ENCODE measurements at places on chromosomes 4 and X. TPM values are rescaled to one million over a fixed set of nuclear protein-coding genes. Genes with fewer than 3 reads are reported as not detected.

DNA sequence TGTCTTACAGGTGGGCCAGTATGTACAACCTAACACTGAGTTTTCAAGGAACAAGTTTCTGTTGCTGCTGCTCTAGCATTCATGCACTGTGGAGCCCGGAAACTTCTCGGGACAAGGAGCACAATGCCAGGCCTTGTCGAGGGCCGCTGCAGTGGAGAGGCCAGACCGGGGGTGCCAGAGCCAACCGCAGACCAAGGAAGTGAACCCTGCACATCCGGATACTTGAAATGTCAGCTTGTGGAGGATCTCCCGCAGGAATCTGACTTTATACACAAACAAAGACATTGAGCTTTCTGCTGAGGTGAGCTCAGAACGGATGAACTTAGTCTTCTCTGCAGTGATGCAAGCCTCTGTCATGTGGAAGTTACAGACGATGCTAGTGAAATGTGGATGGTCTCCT, 99.5 kb downstream of the ZNF827 start:
- no peak overlapping the region for H3K4me3 ChIP-seq
- H3K27me3 ChIP-seq: no peaks in the 10 kb centered on the region
- H3K4me1 ChIP-seq: peaks cover 13% of the 10 kb centered on the region
- H3K36me3 ChIP-seq: peaks cover 9% of the 10 kb centered on the region
- H3K27ac ChIP-seq: no peak overlapping the region

DNA sequence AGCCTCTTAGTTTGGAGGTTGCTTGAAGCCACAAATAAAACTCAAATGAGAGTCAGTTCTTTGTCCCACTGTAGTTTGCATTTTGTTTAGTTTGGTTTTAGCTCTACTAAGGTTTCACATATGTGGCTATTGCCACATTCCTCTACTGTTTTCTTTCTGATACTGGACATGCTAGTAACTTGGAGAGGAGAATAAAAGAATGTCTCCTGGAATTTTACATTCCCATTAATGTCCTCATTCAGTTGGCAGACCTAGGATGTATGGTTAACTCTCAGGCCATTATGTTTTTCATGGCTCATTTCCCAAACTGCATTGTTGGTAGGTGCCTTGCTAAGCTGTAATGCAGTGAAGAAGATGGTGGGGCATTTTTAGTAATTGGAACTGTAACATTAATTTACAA, 29.9 kb downstream of the UPRT start:
- DNase-seq: peak; percentile 88
- no peaks in the 10 kb centered on the region for H3K36me3 ChIP-seq
- peaks cover 13% of the 10 kb centered on the region for H3K4me1 ChIP-seq
- no peaks in the 10 kb centered on the region for H3K27me3 ChIP-seq
- H3K4me3 ChIP-seq: no peak overlapping the region

GRCh38 chrX:2576793-2577192, 76.0 kb upstream of the DHRSX start:
- H3K27me3 ChIP-seq: peaks cover 9% of the 10 kb centered on the region
- H3K4me1 ChIP-seq: peaks cover 4% of the 10 kb centered on the region
- H3K4me3 ChIP-seq: no peak overlapping the region
- no peak overlapping the region for H3K27ac ChIP-seq
- H3K36me3 ChIP-seq: no peaks in the 10 kb centered on the region

- no peaks in the 10 kb centered on the region for H3K4me1 ChIP-seq
- H3K4me3 ChIP-seq: no peak overlapping the region
- H3K36me3 ChIP-seq: no peaks in the 10 kb centered on the region
Measured at GRCh38 chrX:80917919-80918318, 108.2 kb upstream of the BRWD3 start.

DNA sequence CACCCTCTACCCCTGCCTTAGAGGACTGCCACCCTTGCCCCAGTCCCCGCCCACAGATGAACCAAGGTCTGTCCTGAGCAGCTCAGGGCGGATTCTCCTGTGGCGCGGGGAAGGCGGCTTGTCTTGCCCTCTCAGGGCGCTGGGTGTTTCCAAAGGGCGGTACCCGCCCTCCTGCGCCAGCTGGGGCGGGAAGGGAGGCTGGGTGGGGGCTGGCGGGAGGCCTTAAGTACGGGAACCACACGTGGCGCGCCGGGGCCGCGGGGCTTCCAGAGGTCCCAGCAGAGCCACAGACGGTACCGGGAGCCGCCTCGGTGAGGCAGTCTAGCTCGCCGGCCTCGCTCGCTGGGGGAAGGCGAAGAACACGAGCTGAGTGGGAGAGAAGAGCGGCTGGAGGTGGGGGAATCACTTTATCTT, 361.1 kb downstream of the MID1IP1 start:
- peaks cover 30% of the 10 kb centered on the region for H3K27me3 ChIP-seq
- peaks cover 16% of the 10 kb centered on the region for H3K4me1 ChIP-seq
- no peak overlapping the region for H3K27ac ChIP-seq
- H3K36me3 ChIP-seq: no peaks in the 10 kb centered on the region
- DNase-seq: no peak

- H3K36me3 ChIP-seq: no peaks in the 10 kb centered on the region
- no peak for DNase-seq
- no peak overlapping the region for H3K4me3 ChIP-seq
- no peak overlapping the region for H3K27ac ChIP-seq
Measured at GRCh38 chrX:35090801-35091200, 148.2 kb downstream of the FAM47B start.

- H3K36me3 ChIP-seq: peaks cover 5% of the 10 kb centered on the region
- no peak overlapping the region for H3K27ac ChIP-seq
- H3K4me3 ChIP-seq: no peak overlapping the region
- H3K27me3 ChIP-seq: no peaks in the 10 kb centered on the region
- peaks cover 12% of the 10 kb centered on the region for H3K4me1 ChIP-seq
- no peak for DNase-seq
Measured at GRCh38 chr4:98568941-98569663, 89.3 kb downstream of the TSPAN5 start.

The HPGDS gene
- not detected for total RNA-seq

DNA sequence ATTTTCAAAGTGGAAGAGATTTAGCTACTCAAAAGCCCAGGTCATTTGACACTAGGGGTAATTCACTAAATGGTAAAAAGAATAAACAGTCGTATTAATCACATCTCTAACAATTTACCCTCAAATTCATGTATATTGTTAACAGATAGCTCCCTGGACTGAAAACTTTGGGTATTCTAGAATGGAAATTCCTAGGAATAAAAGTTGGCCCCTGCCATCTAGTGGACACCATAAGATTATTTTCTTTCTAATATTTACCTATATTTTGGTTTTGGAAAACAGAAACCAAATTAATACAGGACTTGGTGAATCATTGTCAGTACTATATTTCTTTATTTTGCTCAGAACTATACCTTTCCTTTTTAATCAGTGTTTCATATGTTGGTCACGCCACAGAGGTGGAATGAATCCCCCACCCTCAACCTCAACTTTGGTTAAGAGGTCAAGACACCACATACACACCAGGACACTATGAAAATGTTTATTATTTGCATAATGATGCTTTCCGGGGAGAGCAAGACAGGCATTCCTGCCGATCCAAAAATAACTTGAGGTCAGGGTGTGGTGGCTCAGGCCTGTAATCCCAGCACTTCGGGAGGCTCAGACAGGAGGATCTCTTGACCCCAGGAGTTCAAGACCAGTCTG, 96.2 kb upstream of the APOOL start:
- H3K4me1 ChIP-seq: no peaks in the 10 kb centered on the region
- H3K36me3 ChIP-seq: no peaks in the 10 kb centered on the region
- H3K27ac ChIP-seq: no peak overlapping the region
- H3K27me3 ChIP-seq: no peaks in the 10 kb centered on the region
- H3K4me3 ChIP-seq: no peak overlapping the region
